Ureter (tissue), 1 donor: ENCODE measurements at places on chromosomes 4 and X. TPM values are rescaled to one million over a fixed set of nuclear protein-coding genes. Genes with fewer than 3 reads are reported as not detected.

- DNase-seq, result no peak
Observed at GRCh38 chrX:83588409-83588808, 80.3 kb downstream of the POU3F4 start.

- DNase-seq, result no peak
Observed at GRCh38 chr4:130955520-130955919, 1859.6 kb downstream of the C4orf33 start.

GRCh38 chrX:22396408-22396807 is 123.7 kb downstream of the CBLL2 start:
- DNase-seq, result no peak

DNA sequence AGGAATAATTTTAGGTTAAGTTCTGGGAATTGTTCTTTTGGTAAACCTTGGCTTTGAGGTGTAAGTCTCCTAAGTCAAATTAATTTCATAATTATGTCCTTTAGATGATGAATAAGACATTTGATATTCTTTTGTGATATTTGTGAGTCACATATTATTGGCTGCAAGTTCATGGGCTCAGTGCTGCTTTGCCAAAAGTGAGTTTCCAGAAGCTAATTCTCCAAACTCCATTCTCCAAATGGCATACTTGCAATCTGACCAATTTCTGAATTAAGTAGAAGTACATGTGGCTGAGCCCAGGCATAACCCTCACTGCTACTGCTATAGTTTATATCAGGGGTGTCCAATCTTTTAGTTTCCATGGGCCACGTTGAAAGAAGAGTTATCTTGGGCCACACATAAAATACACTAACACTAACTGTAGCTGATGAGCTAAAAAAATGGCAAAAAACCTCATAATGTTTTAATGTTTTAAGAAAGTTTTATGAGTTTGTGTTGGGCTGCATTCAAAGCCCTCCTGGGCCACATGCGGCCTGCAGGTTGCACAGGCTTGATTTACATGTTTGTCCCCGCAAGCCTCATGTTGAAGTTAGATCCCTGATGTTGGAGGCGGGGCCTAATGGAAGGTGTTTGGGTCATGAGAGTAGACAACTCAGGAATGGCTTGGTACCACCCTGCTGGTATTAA is 196.1 kb downstream of the ZNF330 start:
- no peak for DNase-seq

- no peak for DNase-seq
Observed at GRCh38 chr4:17662694-17663093, 48.3 kb downstream of the MED28 start.

- no peak for DNase-seq
Observed at GRCh38 chr4:170804930-170805329, 715.2 kb upstream of the AADAT start.

- DNase-seq, result no peak
Observed at GRCh38 chr4:19776021-19776459, 475.7 kb upstream of the SLIT2 start.

LPAR4 gene
- 0.18 TPM for total RNA-seq

VCX2 gene
- total RNA-seq, result not detected
